Kidney epithelial cell (primary cell): ENCODE measurements at places on chromosomes 3 and 15. TPM values are rescaled to one million over a fixed set of nuclear protein-coding genes. Genes with fewer than 3 reads are reported as not detected.

Gene ZNF620
- 6.2 and 10.8 TPM in 2 replicates for total RNA-seq

Gene SPINK8
- not detected in 2 replicates for total RNA-seq

Gene FOXL2
- 0.54 and 0.68 TPM in 2 replicates for total RNA-seq

DNA sequence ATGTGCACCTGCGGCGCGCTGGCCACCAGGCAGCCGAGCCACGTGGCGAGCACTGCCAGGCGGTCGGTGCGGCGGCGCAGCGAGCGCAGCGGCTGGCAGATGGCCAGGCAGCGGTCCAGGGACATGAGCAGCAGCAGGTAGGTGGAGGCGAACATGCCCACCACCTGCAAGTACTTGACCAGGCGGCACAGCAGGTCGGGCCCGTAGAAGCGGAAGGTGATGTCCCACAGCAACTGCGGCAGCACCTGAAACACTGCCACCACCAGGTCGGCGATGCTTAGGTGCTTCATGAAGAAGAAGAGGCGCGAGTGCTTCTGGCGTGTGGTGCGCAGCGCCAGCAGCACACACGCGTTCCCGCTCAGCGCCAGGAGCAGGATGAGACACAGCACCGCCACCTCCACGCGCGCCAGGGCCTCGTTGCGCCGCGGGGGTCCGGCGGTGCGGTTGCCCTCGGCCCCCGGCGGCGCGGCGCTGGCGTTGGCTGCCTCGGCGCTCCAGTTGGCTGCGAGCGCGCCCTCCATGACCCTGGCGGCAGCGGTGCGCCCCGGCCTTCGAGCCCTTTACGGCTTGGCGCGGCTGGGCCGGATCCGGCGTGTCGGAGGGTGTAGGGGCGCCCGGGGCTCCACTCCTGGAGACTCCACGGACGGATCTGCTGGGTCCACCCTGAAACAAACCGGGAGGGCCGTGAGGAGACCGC, 1.6 kb downstream of the OXTR start:
- no peak for DNase-seq
